Right ventricle myocardium inferior (tissue), 1 donor: ENCODE measurements at places on chromosomes 6 and 20.

DNA sequence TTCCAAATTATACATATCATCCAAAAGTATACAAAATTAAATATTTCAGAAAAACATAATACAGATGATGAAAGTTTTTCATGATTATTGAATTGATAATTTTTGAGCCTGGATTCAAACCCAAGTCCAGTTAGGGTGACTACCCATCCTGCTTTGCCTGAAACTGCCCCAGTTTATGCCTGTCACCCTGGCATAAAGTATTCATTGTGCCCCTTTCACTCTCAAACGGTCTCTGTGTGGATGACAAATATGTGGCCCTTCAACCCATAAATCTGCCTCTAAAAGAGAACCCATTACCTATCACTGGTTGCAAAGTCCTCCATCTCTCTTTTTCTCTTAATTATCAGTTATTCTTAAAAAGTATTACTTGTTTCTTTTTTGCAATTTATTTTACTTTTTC lies 553.7 kb upstream of the JARID2 start:
- no peak for DNase-seq

DNA sequence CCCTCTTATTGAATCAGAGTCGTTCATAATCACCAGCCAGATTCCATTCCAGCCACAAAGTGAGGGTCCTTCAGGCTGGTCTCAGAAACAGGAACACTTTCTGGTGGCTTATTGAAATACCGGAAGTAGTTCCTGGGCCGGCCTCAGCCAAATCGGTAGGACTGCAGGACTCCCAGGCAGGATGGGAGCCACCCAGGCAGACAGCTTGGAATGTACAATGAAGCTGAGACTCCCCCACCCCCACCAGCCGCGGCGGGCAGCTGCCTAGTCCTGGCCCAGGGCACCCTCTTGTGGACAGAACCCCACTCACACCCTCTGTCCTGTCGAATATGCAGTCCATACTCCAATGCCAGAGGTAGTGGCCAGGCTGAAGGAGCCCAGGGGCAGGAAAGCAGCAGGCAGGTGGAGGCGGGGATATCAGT lies 43.8 kb downstream of the MDFI start:
- peak; percentile 92 for DNase-seq

DNA sequence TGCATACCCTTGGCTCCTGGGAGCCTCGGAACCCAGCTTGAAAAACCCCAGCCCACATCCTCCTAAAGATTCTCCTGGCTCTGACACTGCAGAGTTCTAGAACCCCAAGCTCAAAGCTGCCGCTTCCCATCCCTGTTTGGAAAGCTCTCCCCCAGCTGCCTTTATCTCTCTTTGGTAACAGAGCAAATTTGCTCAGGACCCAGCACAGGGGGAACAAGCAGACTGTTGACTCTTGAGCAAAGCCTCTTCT lies 38.9 kb downstream of the HNF4A start:
- no peak for DNase-seq

DNA sequence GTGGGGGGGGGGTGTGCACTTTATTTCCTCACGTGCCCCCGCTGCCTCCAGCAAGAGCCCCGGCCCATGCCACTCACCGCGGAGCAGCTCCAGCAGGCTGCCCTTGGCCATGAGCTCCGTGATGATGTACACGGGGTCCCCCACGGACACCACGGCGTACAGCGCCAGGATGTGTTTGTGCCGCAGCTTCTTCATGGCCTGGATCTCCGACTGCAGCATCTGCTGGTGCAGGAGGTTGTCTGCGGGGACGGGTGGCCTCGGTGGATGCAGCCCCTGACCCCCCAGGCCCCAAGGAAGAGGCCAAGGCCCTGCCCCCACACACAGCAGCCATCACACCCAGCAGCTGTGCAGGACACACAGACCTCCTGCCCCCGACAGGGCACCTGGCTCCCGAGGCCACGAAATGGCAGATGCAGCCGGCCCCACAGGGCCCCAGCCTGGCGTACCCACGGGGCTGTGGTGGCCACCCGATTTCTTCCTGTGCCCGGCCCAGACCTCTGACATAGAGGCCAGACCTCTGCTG lies 4.7 kb downstream of the PTK6 start:
- DNase-seq = peak; percentile 62

- no peak for DNase-seq
Measured at GRCh38 chr6:54907355-54907754, 60.8 kb downstream of the FAM83B start.

- DNase-seq = no peak
Measured at GRCh38 chr6:5516036-5516435, 254.7 kb downstream of the FARS2 start.

DNA sequence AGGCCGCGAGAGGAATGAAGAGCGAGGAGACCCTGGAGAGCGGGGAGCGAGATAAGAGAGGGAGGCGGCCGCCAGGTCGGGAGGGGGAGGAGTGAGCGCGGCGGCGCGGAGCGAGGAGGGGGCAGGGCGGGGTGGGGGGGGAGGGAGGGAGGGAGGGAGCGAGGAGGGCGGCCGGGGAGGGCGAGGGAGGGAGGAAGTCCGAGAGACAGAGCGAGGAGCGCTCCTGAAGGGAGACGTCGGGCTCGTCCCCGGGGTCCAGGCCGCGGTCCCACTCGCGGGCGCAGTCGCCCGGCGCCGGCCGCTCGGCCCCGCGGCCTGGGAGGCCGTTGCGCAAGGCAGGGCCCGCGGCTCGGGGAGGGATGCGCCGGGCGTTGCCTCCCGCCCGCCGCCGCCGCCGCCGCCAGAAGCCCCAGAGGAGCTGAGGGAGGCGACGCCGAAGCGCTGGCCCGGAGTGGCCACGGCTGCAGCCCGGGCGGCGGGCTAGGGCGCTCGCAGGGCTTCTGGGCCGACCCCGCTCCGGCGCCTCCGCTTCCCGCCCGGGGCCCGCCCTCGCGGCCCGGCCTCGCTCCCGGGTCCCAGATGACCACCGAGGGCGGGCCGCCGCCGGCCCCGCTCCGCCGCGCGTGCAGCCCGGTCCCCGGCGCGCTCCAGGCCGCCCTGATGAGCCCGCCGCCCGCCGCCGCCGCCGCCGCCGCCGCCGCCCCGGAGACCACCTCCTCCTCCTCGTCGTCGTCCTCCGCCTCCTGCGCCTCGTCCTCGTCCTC lies at the start of gene FOXF2:
FOXF2 (plus strand) TSS at position 208 of the 764 bp plus-strand sequence; CDS start at position 580, 372 bp downstream.
- DNase-seq = no peak

- no peak for DNase-seq
Measured at GRCh38 chr6:4896401-4896800, 107.4 kb downstream of the RPP40 start.

- no peak for DNase-seq
Measured at GRCh38 chr6:113365191-113365590, 492.0 kb upstream of the MARCKS start.

GRCh38 chr6:37110500-37111461 lies 59.2 kb upstream of the PIM1 start:
- no peak for DNase-seq
